ENCODE measurements at places on chromosomes 6 and 20. TPM values are rescaled to one million over a fixed set of nuclear protein-coding genes. Genes with fewer than 3 reads are reported as not detected.

Gene PLN
- total RNA-seq, result 0.47 TPM

Gene GATA5
- total RNA-seq, result not detected

DNA sequence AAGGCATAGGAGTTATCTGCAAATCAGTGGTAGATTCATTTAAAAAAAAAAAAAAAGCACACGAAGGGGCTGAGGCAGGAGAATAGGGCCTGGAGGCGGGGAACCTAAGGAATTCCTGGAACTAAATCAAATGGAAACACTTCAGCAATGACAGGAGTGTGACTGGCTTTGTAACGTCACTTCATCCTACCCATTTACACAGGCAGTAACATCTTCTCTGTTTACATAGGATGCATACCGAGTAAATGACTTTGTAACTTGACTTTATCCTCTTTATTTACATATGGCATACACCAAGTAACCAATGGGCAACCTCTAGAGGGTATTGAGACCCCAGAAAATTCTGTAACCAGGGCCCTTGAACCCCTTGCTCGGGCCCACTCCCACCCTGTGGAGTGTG, 56.4 kb upstream of the IYD start:
- ATAC-seq, result no peak

DNA sequence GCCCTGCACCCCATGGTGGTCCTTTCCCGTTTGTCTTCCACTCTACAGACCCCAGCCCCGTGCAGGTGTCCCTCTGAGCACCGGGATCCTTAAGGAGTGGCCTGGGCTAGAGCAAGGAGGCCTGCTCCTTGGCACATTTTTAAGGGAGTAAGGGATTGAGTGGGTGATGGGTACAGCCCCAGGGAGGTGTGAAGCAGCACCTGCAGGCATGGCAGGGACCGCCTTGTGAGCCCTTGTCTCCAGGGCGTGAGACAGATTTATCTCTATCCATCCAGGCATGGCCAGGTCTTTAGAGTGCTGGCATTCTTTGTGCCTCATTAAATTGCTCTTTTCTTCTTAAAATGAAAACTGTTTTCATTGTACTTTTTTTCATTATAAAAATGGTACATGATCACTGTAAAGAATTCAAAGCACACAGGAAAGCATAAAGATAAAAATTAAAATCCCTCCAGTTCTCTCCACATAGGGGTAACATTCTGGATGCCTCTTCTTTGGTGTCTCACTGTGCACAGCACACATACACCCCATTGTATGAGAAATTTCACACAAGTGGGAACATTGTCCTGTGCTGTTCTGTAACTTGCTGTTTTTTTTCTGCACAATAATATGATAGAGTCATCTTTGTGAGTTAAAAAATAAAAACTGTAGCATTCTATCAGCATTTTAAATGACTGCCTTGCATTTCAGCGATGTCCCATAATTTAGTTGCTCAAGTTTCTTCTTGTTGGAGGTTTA, 31.9 kb upstream of the ZNF831 start:
- no peak for ATAC-seq

DNA sequence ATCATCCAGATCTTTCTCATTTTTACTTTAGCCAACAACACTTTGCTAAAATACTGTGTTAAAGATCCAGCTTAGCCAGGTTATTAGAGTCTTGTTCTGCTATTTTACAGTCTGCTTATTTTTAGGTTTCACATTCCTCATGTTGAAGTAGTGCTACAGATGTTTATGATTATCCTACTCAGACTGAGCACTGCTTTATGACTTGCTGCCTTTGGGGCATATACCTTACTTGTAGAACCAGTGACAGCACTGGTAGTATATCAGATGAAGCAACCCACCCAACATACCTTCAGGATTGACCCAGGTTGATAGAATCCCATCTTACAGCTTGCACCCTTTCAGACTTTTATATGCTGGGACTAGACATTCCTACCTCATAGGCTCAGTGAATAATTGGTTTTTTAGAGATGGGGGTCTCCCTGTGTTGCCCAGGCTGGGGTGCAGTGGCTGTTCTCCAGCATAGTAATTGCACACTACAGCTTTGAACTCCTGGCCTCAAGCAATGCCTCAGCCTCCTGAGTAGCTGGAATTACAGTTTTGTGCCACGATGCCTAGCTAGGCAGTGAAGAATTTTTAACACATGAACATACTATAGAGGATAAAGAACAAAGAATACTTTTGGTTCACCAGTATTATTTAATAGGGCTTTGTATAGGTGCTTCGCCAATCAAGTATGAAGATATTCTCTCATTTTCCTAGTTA, 63.8 kb upstream of the DYNLRB1 start:
- peak; percentile 32 for ATAC-seq

DNA sequence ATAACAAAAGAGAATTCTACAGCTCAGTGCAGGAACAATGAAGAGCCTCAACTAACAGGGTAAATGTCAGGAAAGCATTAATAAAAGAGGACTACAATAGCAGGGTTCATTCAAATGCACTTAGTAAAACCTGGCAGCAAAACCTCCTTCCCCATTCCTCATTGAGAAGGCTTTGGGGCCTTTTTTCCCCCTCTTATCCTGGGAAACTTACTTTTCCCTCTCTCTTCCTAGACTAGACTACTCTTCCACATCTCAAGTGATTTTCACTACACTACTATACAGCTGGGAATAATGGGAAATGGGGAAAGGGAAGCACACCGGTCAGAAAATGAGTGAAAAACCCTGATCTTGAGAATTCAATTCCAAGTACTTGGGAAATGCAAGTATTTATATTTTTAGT, 10.1 kb downstream of the ROMO1 start:
- ATAC-seq, result no peak

- ATAC-seq, result no peak
Measured at GRCh38 chr6:119649531-119649930, 300.0 kb upstream of the MAN1A1 start.

DNA sequence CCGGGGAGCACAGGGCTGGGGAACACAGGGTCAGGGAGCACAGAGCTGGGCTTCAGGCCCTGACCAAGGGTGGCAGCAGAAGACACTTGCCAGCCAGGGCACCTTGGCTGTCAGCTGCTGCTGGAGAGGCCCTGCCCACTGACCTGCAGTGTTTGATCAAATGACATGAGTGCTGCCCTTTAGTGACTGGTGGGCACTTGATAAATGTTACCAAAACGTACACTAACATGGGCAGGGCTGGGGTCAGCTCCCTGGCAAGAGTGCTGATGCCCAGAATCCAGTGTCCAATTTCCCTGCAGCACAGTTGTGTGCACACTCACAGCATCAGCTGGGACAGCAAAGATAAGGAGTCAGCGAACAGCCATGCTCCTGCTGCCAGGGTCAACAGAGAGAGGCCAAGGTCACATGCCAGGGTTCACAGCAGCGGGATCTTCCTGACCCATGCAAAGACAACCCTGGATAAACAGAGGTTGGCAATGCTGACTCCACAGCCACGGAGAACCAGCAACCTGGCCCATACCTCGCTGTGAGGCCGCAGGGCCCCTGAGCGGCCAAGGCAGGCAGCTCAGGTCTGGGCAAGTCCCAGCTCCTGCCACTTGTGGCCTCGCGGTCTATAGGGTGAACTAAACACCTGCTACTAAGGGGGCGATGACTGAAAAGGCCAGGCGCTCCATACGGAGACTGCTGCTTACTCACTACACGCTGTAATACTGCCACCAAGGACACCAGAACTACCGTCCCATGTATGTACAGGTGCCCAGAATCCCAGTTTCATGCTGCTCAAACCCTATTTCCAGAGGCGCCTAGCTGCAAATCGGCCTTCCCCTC, 46.3 kb downstream of the NINL start:
- ATAC-seq, result no peak

DNA sequence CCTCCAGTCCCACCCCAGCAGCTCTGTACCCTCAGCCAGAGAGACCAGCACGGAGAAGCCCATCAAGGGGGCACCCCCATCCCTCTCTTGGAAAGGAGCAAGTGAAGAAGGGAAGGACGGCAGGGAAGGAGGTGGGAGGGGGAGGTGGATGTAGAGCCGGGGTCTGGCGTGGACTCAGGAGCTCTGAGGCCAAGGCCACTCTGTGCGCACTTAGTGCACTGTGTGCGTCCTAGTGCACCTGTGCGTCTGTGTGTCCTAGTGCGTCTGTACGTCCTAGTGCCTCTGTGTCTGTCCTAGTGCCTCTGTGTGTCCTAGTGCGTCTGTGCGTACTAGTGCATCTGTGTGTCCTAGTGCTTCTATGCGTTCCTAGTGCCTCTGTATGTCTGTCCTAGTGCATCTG, 54.2 kb downstream of the DSTN start:
- no peak for ATAC-seq

GRCh38 chr6:130980310-130981032, 82.6 kb downstream of the EPB41L2 start:
- ATAC-seq, result no peak

DNA sequence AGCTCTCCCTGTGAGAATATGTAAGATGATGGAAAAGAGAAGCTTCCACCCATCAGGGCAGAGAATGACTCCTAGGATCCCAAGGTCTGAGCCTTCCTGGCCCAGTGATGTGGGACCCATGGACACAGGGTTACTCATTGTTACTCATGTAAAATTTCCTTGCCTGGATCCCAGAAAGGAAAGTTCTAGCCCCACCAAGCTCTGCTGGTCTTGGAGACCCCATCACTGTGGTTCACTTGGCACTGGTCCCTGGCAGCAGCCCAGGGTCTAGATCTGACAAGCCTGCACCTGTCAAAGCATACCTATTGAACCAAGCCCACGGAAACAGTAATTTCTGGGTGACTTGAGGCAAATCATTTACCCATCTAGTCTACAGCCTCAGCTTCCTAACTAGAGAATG, 22.1 kb downstream of the MDGA1 start:
- no peak for ATAC-seq
